ENCODE measurements at places on chromosomes 2 and 18. TPM values are rescaled to one million over a fixed set of nuclear protein-coding genes. Genes with fewer than 3 reads are reported as not detected.

The CENPA gene
- total RNA-seq: 7.7 TPM

DNA sequence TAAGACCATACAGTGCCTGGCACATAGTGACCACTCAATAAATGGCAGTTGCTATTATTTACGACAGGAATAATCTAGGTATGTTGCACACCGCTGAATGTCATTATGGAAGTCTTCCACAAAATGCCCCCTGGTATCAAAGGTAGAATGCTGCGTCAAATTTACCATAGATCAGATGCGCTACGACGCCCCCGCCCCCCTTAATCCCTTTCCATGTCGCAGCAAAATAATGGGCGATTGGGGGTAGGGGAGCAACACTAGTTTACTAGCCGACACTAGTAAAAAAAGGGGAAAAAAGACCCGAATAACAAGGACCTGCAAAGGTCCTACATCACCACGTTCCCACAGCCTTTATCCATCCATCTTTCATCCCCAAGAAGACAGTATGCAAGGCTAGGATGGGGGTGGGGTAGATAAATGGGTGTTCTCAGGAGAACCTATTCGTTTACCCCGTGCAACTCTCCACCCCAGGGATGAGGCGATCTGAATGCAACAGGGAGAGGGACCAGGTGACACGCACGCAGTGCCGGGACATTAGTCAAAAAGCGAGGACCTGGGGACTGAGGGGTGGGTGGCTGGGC is 455 bp downstream of the PREPL start:
- no peaks in the 10 kb centered on the region for H3K36me3 ChIP-seq
- H3K4me1 ChIP-seq: no peaks in the 10 kb centered on the region
- peak; percentile 5 for DNase-seq

GRCh38 chr2:95165030-95165370 is 609 bp upstream of the ZNF2 start:
- H3K27me3 ChIP-seq: no peaks in the 10 kb centered on the region
- no peaks in the 10 kb centered on the region for H3K36me3 ChIP-seq
- peak overlapping the region; percentile 77 for H3K4me3 ChIP-seq
- DNase-seq: no peak
- H3K27ac ChIP-seq: peak overlapping the region; percentile 97
- H3K4me1 ChIP-seq: no peaks in the 10 kb centered on the region

DNA sequence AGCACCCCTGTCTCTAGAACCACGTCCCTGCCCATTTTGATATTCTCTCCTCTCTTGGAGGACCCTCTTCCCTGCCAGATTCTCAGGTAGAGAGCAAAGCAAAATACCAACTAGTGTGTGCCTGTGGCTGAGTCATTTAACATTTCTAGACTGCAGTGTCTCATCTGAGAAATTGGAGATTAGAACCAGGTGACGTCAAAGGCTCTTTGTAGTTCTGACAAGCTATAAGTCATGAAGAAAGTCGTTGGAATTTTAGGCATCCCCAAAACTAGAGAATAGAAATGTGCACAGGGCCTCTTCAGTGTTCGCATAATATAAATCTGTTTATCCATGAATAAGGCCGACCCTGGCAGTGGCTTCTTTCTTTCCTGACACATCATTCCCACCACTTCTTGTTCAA is 74.4 kb upstream of the TANC1 start:
- peaks cover 9% of the 10 kb centered on the region for H3K4me1 ChIP-seq
- no peak overlapping the region for H3K4me3 ChIP-seq
- DNase-seq: peak; percentile 71
- H3K27me3 ChIP-seq: no peaks in the 10 kb centered on the region

DNA sequence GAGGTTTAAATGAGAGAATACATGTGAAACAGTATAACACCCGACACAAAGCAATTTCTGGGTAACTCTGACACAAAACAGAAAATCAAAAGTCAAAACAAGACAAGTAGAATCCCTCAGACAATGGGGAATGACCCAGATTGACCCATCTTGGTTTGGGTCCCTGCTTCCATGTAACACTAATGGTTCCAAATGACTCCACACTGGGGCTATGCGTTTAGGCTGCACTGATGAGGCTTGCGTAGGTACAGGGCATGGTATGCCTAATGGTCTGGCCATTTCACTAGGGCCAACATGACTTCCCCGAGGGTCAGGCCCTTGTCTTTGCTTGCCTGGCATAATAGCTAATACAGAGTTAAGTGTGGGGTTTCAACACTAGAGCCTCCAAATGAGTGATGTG is 27.2 kb upstream of the NFE2L2 start:
- H3K27me3 ChIP-seq: no peaks in the 10 kb centered on the region
- no peak for DNase-seq
- peaks cover 3% of the 10 kb centered on the region for H3K4me1 ChIP-seq
- H3K36me3 ChIP-seq: no peaks in the 10 kb centered on the region
- no peak overlapping the region for H3K27ac ChIP-seq
- H3K4me3 ChIP-seq: no peak overlapping the region

DNA sequence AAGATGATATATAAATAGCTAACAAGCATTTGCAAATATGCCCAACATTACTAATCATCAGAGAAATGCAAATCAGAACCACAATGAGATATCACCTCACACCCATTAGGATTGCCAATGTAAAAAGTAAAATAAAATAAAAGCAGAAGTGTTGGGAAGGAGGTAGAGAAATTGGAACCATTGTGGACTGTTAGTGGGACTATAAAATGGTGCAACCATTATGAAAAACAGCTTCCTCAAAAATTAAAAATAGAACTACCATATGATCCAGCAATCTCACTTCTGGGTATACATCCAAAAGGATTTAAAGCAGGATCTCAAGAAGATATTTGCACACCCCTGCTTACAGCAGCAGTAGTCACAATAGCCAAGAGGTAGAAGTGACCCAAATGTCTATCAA is 99.8 kb upstream of the DAPL1 start:
- no peaks in the 10 kb centered on the region for H3K36me3 ChIP-seq
- no peak for DNase-seq
- no peak overlapping the region for H3K4me3 ChIP-seq
- H3K4me1 ChIP-seq: no peaks in the 10 kb centered on the region

The EIF5B gene
- total RNA-seq: 26.9 TPM

The IMMT gene
- 90.0 TPM for total RNA-seq

The HOXD12 gene
- not detected for total RNA-seq

The LIMS4 gene
- total RNA-seq: 2.5 TPM

The MYO5B gene
- 0.56 TPM for total RNA-seq

DNA sequence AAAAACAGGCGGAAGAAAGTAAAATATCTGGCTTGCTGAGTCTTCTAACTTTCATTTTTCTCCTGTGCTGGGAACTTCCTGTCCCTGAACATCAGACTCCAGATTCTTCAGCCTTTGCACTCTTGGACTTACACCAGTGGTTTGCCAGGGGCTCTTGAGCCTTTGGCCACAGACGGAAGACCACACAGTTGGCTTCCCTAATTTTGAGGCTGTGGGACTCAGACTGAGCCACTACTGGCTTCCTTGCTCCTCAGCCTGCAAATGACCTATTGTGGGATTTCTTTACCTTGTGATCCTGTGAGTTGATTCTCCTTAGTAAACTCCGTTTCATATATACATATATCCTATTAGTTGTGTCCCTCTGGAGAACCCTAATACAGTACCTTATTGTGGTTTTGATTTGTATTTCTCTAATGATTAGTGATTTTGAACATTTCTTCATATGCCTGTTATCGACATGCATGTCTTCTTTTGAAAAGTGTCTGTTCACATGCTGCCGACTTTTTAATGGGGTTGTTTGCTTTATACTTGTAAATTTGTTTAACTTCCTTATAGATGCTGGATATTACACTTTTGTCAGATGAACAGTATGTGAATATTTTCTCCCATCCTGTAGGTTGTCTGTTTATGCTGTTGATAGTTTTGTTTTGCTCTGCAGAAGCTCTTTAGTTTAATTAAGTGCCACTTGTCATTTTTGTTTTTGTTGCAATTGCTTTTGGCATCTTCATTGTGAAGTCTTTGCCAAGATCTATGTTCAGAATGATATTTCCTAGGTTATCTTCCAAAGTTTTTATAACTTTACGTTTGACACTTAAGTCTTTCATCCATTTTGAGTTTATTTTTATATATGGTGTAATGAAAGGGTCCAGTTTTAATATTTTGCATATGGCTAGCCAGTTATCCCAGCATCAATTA is 348.8 kb upstream of the SETBP1 start:
- no peaks in the 10 kb centered on the region for H3K4me1 ChIP-seq
- H3K27ac ChIP-seq: no peak overlapping the region
- no peak for DNase-seq
- H3K4me3 ChIP-seq: no peak overlapping the region
- H3K36me3 ChIP-seq: no peaks in the 10 kb centered on the region

DNA sequence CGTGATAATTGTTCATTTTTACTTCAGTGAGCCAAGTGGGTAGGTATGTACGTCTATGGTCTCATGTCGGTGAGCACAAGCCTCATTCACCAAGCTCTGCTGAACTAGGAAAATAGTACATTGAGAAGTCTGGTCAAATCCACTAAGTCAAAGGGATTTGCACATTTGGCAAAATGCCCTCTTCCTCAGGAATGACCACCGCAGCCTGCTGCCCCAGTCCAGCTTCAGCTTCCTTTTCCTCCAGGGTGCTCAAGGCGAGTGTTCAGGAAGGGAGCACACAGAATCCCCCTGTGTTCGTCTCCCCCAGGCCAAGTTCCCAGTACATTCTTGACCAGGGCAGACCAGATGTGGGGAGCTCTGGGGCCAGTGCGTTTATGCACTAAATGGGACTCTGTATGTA is 23.0 kb downstream of the TCF7L1 start:
- peak; percentile 23 for DNase-seq
- no peak overlapping the region for H3K4me3 ChIP-seq
- H3K4me1 ChIP-seq: peaks cover 12% of the 10 kb centered on the region
- H3K27me3 ChIP-seq: no peaks in the 10 kb centered on the region
- no peaks in the 10 kb centered on the region for H3K36me3 ChIP-seq

DNA sequence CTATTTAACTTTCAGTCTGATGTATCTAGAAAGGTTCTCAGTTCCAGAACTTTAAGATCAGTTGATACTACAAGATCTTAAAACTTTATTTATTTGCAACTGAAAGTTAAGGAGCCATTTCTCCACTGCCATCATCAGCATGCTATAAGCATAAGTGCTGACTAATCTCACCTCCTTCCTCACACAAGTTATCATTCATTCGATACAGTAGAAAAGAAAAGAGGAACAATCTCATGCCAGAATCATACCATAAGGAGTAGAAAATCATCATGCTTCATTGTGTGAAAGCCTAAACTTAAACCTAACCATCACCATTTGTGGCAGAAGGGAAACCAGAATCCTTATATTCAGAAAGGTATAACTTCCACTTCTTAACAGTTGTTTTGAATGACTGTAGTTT is 176.6 kb upstream of the NRXN1 start:
- no peak overlapping the region for H3K27ac ChIP-seq
- H3K4me1 ChIP-seq: no peaks in the 10 kb centered on the region
- H3K36me3 ChIP-seq: no peaks in the 10 kb centered on the region
- H3K4me3 ChIP-seq: no peak overlapping the region

DNA sequence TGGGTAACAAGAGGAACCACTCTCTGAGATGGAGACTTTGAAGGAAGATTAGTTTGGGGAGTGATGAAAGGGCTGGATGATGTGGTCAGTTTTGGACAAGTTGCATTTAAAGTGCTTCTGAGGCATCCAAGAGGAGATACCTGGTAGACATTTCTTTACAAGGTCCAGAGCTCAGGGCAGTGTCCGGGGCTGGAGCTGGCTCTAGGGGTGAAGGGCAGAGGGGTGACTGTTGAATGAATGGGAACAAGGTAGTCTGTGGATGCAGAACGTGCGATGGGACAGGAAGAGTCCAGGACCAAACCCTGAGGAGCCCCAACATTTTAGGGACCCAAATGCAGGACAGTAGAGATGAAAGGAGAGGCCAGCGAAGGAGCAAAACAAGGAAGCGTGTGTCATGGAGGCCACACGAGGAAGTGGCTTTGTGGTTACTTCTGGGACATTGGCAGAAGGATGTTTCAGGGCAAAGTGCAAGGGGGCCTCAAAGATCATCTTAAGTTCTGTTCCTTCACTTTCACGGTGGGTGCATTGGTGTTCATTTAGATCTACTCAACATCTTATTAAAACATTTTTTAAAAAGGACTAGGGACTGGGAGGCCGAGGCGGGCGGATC is 13.6 kb upstream of the GPR35 start:
- H3K27me3 ChIP-seq: no peaks in the 10 kb centered on the region
- no peak overlapping the region for H3K27ac ChIP-seq
- H3K36me3 ChIP-seq: no peaks in the 10 kb centered on the region
- H3K4me3 ChIP-seq: no peak overlapping the region
- H3K4me1 ChIP-seq: peaks cover 8% of the 10 kb centered on the region
- no peak for DNase-seq

The PFN4 gene
- total RNA-seq: 0.28 TPM

DNA sequence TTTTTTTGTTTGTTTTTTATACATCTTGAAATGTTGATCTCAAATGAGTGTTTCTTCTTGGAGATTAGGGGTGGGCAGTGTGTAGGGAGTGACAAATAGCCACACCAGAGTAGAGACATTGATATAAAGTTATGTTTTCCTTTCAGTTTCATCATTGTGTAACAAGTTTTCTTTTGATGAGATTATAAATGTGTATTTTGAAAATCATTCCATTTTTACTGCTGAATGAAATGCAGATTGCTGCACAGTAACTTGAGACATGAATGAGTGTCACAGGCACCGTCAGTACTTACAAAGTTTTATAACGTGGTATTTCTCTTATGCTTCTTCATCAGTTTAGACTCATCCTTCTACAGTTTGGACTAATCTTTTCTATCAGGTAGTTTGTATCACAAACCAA is 370 bp downstream of the MEP1B start:
- H3K4me3 ChIP-seq: no peak overlapping the region
- H3K27ac ChIP-seq: no peak overlapping the region
- no peaks in the 10 kb centered on the region for H3K36me3 ChIP-seq
- H3K4me1 ChIP-seq: no peaks in the 10 kb centered on the region
- DNase-seq: no peak

- no peak overlapping the region for H3K27ac ChIP-seq
- H3K27me3 ChIP-seq: no peaks in the 10 kb centered on the region
- H3K36me3 ChIP-seq: no peaks in the 10 kb centered on the region
- DNase-seq: no peak
Measured at GRCh38 chr2:107218208-107218607, 332.2 kb upstream of the ST6GAL2 start.

DNA sequence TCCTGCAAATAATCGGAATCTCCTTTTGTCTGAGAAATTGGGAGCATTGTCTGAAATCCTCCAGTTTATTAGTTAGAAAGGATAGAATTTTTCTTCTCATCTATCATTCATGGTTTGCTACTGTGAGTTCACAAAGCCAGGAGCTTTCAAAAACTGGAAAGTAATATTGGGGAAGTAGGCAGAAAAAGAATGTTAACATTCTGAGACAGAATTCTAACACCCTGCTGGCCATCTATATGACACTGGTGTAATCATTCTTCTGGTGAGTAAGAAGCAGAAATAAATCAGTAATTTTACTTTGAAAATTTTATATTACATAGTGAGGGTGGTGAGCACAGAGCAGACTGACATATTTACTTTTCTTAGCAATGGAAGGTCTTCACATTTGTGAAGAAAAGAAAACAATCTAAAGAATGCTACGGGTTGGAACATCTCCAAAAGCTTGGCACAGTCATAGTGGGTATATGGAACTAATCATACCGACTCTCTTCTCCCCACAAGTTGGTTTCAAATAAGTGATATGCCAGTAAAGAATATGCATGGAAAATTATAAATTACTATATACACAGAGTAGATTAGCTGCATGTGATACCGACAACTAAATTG is 344.9 kb downstream of the LPIN1 start:
- no peak overlapping the region for H3K4me3 ChIP-seq
- H3K27ac ChIP-seq: no peak overlapping the region
- H3K4me1 ChIP-seq: no peaks in the 10 kb centered on the region
- DNase-seq: no peak
- H3K36me3 ChIP-seq: no peaks in the 10 kb centered on the region
- H3K27me3 ChIP-seq: no peaks in the 10 kb centered on the region

The CHRND gene
- not detected for total RNA-seq

The KCTD1 gene
- 4.7 TPM for total RNA-seq

Measured in IMR-90 (cell line).